Mesendoderm (in vitro differentiated cells): ENCODE measurements at places on chromosomes 4 and X.

DNA sequence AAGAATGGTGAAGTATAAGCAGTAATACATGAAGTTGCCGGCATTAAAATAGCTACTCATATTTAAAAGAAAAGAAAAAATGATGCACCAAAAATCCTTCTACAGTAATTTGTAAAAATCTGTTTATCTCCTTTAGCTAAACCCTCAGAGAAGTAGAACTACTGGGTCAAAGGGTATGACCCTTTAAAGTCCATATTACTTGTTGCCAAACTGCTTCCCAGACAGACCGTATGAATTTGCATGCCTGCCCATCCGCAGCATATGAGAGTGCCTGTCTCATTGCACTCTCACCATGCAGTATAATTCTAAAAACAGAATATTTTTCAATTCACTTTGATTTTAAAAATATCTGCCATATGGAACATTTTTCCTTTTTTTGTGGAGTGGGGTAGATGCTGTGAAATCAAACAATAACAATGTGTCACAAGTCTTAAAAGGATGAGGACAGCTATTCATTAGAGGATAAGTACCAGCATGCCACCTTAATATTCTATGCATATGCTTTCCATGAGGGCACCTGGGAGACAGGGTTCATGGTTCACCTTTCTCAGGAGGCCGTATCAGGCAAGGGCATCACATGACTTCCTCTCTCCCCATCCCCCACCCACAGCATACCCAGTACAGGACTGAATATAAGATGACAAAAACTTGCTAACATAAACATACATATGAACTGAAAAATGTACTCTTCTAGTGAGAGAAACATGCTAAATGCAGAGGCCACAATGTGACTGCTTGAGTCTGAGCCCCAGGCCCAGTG lies 17.8 kb downstream of the ZDHHC9 start:
- no peak for DNase-seq

- DNase-seq = no peak
Observed at GRCh38 chr4:18022572-18023050, 1.1 kb upstream of the LCORL start.

GRCh38 chr4:169079942-169080827 lies 70.1 kb upstream of the CBR4 start:
- DNase-seq = no peak

GRCh38 chrX:153812220-153812619 lies 17.8 kb downstream of the SSR4 start:
- peak; percentile 65 for DNase-seq

DNA sequence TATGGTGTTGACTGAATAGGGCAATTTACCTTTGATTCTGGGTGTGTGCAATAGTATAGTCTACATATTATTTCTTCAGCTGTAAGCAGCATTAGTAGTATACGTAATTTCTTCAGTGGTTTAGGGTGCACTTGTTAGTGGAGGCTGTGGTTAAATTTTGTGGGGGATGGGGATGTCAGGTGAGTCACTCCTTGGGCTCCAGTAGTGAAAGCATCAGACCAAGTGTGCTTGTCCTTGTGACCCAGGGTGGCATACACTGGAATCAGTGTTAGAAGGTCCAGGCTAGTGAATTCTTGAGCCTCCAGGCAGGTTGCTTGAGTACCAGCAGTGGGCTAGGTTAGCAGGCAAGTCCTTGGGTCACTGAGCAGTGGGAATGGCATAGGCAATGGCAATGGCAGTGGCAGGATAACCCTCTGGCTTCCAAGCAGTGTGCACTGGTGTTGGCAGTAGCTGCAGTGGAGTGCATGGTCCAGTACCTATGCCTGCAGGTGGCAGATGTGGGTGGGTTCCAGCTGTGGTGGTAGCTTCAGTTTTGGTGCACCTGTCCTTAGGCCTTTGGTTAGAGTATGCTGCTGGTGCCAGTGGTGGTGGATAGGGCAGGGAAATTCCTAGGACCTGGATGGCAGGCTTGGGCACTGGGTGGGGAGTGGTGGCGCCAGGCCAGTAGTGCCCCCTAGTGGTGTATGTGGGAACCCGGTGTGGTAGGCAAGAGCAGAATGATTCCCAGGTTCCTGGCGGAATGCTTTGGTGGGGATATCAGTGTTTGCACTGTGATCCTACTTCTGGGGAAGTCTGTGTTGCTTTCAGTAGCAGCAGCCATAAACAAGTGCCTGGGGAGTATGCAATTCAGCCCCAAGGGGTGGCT lies 531.0 kb downstream of the SMARCA1 start:
- no peak for DNase-seq

DNA sequence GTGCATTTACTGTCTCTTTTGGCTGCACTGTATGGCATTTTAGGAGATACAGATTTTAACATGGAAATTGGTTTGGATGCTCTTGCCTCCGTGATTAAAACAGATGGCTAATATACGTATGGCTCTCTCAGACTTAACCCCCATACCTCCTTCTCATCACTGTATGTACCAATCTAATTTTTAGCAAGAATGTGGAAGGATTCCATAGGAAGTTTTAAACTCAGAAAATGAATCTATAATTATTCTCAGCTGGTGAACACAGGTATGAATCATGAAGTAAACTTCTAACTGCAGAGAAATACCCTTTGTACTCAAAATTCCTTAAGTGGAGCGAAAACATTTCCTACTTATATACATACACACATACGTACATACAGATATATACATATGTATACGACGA lies 210.5 kb upstream of the NEIL3 start:
- no peak for DNase-seq

- no peak for DNase-seq
Observed at GRCh38 chrX:45379236-45379635, 178.6 kb upstream of the DIPK2B start.

DNA sequence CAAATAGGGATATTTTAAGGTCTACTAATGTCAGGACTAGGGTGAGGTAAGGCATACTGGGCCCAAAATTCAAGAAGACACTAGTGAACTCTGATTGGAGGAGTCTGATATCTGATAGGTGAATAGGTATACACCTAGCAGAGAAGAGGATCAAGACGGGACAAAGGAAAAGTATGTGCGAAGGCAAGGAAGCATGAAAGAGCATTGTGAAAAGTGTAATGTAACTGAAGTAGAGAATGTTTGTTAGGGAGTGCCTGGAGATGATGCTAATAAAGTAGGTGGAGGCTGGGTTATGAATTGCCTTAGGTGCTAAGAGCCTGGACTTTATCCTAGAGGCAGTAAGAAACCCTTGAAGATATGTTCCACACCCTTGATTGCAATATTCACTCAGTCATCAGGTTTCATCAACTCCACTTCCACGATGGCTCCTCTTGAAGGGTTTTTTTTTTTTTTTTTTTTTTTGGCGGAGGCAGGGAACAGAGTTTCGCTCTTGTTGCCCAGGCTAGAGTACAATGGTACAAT lies 49.9 kb upstream of the XIAP start:
- no peak for DNase-seq

DNA sequence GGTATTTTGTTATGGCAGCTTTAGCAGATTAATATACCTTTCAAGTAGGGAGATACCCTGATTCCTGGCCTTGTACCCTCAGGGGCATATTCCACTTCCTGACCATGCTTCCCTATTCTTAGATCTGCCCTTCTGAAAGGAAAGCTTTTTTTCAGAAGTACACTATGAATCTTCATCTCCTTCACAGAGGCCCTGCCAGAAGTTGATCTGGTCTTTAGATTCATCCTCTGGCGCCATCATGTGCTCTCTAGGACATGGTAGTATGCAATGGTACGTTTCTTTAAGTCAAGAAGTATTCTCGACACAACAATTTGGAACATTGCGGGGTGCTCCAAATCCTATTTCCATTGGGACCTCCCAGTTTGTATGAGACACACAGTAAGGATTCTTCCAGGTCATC lies 39.6 kb upstream of the DIPK2B start:
- no peak for DNase-seq

DNA sequence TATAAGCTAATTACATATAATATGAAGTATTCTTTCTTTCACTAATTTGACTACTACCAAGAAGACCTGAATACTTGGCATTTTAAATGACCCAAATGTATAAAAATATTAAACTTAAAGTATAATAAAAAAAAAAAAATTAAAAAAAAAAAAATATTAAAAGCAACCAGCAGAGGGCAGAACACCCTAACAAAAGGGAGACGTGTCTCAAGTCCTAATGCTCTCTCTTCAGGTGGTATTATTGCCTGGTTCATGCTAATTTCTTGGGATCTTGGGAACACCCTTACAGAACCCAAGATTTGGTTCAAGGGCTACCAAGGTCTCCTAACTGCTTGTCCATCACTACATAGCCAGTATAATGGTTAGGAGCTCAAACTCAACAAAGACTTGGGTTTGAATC lies 754.8 kb downstream of the RAB28 start:
- DNase-seq = peak; percentile 33

GRCh38 chr4:151961456-151961855 lies 200.6 kb upstream of the GATB start:
- DNase-seq = no peak

DNA sequence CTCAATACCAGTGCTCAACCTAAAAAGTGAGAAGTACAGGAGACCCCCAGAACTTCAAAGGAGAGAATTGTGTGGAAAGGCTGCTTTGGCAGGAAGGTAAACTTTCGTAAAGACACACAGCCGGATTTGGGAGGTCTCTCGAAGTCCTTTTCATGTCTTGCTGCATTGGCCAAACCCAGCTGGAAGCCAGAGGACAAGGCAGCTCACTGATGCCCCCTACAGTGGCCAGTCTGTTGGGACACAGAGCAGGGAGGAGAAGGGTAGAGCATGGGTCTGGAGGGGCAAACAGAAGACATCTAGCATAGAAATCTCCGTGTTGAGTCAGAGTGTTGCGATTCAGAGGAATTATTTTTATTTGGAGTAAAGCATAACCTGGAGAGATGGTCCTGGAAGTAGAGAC lies 198.9 kb downstream of the ANK2 start:
- DNase-seq = peak; percentile 84

DNA sequence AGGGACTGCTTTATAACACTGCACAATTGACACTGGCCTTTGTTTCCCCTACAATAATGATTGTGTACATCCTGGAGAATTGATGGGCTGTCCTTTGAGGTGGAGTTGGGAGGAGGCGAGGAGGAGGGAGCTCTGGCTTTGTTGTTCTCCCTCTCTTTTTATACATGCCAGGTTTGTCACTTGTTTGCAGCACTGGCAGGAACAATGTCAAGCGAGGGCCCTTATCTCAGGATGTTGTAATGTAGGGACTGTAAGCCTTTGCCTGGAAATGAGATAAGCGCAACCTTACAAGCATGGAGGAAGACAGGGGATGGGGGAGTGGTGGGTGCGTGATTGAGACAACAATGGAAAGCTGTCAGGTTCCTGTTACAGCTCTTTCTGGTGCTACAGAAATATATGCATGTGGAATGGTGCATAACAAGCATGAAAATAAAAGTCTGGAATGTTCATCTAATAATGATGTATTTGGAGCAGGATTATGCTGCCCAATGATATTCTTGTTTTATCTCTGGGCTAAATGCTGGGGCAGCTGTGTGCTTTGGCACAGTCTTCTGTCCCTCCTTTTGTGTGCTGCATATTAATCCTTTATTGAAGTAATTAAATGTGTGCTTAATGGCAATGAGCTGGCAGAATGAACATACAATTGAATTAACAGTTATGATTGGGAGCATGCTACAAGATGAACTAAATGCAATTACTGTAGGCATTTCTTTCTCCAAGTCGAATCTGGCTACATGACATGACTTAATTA lies 294.4 kb downstream of the GPAT3 start:
- peak; percentile 91 for DNase-seq
